ENCODE measurements at places on chromosomes 2 and 18. TPM values are rescaled to one million over a fixed set of nuclear protein-coding genes. Genes with fewer than 3 reads are reported as not detected.

- DNase-seq = peak; percentile 6
These were observed 24.7 kb downstream of the MDH1 start for GRCh38 chr2:63613391-63613901.

DNA sequence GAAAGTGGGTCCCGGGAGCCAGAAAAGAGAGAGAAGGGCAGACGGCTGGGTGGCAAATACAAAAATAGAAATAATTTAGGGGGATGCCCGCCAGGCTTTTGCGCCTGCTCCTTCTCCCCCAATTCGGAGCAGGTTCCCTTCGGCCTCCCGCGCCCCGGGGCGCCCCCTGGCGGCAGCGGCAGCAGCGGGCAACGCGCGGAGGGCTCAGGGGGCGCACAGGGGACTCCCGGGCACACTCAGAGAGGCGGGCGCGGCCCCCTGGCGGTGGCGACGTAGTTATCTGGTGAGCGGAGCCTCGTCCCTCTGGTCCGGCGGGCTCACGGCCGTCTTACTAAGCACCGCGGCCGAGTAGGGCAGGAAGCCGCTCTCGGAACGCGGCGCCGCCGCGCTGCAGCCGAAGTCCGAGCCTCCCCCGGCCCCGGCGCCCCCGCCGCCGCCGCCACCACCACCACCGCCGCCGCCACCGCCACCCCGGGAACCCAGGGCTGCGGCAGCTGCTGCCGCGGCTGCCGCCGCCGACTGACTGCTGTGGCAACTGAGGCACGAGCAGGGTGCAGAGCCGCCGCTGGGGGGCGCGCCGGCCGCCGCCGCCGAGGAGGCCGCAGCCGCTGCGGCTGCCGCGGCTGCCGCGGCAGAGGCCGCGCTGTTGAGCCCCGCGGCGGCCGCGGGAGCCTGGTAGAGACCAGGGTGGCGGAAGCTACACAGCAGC lies 3.8 kb downstream of the EVX2 start:
- peak; percentile 28 for DNase-seq

SERPINB12 gene
- not detected for total RNA-seq

SLC11A1 gene
- 0.43 TPM for total RNA-seq

MFSD6 gene
- 14.7 TPM for total RNA-seq

DNA sequence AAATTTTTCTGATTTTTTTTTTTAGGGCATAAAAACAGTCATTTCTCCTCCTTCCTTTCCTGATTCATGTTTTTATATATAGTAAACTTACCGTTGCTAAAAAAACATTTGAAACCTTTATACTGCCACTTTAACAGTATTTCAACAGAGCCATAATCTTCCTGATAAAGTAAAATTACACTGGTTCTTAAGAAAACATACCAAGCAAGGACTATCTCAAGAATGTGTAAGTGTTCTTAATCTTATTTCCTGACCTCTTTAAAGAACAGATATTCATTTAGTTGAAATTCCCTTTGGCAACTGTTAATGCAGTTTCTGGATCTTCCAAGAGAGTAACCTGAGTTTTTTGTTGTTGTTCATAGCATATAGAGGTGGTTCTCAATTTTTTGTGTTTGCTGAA lies 26.6 kb upstream of the COLEC12 start:
- peak; percentile 26 for DNase-seq

DNA sequence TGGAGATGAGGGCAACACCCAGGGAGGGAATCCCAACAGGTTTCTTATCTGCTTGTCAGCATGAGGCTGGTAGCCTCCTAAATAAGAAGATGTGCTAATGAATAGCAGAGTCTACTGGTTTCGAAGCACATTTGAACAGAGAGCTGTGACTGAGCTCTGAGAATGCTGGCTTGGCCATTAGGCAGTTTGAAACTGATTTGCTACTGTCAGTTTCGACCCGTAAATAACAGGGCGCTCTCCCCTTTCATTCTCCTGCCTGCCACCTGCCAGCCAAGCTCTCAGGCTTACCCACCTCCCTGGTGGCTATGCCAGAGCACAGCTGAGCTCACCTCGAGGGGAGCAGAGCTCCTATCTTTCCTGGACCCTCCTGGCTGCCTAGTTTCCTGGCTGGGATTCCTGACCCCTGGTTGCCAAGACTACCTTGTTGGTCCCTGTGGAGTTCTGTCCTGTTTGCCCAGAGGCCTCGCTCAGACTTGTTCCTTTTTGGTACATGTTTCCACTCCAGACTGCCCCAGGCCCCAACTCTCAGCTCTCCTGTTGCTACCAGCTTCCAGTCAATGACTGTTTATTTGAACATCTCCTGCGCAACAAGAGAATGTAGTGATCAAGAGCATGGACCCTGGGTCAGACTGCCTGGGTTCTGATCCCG lies 102.3 kb upstream of the ALPP start:
- DNase-seq = no peak

GRCh38 chr2:59182249-59182648 lies 941.1 kb upstream of the FANCL start:
- peak; percentile 44 for DNase-seq

GRCh38 chr2:102770506-102770905 lies 8.7 kb downstream of the TMEM182 start:
- no peak for DNase-seq

DNA sequence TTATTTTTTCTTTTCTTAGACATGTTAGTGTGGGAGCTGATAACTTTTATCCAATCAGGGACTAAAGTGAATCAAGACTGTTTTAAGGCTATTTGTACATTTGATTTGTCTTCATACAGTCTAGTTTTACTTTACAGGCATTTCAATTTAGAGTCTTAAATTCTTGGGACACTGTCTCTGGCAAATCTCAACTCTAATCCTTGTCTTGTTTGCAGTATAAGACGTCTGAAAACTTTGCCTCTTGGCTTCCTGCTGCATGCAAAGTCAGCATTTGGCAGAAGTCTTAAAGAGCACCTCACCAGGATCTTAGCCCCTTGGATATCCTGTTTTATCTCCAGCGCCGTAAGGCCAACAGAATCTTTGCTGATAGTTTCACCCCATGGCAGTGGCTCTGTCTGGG lies 30.3 kb downstream of the SPOPL start:
- DNase-seq = peak; percentile 92

AQP12B gene
- not detected for total RNA-seq

- no peak for DNase-seq
These were observed 22.8 kb downstream of the CRACDL start for GRCh38 chr2:98912957-98913915.

MAB21L4 gene
- total RNA-seq = not detected

DNA sequence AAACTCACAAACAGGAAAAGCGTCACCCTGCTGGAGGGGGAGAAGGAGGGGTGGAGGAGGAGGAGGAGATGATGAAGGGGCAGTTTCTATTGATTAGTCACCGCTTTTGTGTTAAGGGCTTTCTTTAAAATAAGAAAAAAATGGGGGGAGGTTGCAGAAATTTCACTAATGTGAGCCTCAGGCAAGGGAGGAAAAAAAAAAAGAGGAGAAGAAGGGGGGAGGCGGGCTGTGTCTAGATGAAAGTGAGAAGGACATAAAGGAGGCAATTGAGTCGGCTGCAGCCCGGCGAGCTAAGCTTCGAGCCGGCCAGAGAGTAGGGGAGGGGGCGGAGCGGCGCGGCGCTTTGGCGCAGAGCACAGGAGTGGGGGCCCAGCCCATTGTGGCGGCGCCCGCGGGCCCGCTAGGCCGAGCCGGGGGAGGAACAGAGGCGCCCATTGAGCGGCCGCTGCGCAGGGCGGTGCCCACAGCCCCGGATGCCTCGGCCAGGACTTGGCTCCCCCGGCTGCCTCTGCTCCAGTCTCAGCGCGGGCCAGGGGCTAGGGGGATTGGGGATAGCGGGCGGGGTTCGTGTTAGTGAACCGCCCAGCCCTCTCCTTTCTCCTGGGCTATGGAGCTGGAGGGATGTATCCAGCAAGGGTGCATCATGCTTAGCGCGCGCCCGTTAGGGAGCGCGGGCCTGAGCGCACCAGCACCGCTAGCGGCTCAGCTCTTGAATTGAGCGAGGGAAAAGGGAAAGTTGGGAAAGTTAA lies 7.9 kb downstream of the PAX3 start:
- DNase-seq = no peak

- no peak for DNase-seq
These were observed 117.1 kb downstream of the CDH2 start for GRCh38 chr18:28059861-28060260.

GRCh38 chr2:223621901-223622300 lies 19.7 kb upstream of the SCG2 start:
- no peak for DNase-seq

GRCh38 chr2:159855143-159855542 lies 57.1 kb upstream of the CD302 start:
- no peak for DNase-seq

DNA sequence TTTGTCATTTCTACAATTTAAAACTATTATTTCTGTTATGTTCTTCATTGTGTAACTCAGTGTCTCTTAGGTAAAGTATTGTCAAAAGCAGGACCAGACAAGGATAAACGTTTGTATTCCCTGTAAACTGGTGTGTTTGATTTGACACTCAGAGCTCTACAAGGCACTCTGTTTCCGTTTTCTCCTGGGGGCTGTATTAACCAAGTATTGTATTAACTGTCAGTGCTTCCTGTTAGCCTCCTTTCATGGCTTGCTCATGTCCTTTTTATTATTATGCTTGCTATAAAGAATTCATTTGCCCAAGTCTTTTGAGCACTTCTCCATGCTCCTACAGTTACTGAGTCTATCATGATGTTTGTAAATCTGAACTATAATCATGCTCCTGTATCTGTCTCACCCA lies 323.7 kb downstream of the LPIN1 start:
- DNase-seq = no peak

DNA sequence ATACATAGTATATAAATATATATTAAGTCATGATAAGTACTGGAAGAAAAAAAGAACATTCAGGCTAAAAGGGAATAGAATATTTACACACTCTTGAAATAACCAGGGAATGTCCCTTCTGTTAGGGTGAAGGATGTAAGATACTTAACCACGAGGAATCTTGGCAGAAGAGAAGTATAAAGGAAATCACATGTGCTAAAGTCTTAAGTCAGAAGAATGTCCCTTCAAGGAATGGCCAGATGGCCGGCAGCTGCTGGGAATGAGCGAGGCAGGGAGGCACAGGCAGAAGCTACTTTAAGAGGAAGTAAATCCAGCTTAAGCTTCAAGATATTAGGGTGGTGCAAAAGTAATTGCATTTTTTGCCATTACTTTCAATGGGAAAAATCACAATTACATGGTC lies 5.5 kb downstream of the CCDC102B start:
- DNase-seq = peak; percentile 98

POMC gene
- 0.32 TPM for total RNA-seq

ZSWIM2 gene
- total RNA-seq = not detected

- peak; percentile 75 for DNase-seq
These were observed 47.8 kb upstream of the RNF103 start for GRCh38 chr2:86671337-86671981.

CXCR1 gene
- not detected for total RNA-seq

GRCh38 chr2:133324150-133324561 lies 244.1 kb downstream of the NCKAP5 start:
- DNase-seq = peak; percentile 74

DNA sequence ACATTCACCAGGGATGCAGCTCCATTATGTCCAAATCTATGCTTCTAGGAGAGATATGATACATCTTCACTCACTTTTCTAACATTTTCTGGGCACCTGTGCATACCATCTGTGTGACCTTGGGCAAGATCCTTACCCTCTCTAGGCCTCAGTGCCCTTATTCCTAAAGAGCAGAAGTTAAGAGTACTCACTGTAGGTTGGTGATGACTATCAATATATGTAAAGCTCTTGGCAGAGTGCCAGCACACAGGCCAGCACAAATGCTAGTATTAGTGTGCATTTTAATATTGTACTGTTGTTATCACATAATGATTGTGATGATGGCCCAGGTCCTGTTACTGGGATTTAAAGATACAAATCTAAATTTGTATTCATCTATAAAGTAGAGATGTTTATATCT lies 199.2 kb downstream of the RAD51AP2 start:
- no peak for DNase-seq

GRCh38 chr18:57122936-57123510 lies 23.9 kb upstream of the BOD1L2 start:
- DNase-seq = no peak

DNA sequence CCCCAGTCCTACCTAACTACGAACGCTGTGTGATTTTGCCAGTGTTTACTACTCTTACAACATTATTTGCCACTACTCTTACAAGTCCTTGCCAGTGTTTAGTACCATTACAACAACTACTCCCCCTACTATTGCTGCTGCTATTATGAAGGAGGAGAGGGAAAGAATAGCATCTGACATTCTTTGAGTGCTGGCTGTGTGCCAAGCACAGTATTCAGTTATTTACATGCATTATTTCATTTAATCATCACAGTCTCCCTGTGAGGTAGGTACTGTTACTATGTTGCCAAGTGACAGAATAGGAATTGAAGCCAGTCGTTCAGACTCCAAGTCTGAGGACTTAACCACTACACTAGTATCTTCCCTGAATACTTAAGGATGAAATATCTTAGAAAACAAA lies 185.9 kb upstream of the FOSL2 start:
- no peak for DNase-seq

DNA sequence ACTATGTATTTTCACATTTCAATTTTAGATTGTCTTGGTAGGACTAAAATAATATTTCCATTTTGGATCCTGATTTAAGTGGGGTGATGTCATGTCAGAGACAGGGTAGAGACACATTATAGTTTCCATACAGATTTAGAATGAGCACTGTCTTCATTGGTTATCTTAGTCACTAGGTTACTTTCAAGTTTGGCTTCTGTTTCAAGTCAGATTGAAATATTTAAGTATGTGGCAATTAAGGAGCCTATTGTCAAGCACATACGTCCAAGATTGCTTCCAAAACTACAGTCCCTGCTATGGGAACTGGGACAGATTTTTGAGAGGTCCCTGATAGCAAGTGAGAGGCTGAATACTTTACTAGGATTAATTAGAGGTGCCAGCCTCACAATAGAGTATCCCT lies 89.2 kb upstream of the FAM117B start:
- no peak for DNase-seq

DNA sequence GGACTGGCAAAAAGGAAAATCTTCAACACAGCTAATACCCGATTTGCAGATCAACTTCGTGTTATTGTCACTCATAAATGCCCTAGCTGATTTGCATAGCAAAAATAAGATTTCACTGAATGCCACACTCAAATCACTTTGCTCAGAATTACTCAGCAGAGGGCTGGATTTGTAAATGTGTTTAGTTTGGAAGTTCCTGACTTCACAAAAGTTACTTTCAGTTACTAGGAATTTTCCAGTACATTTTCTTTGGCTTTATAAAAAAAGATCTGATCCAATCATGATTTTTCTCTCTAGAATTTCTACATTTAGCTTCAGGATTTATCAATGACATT lies 433.3 kb upstream of the ID2 start:
- DNase-seq = no peak

Data from fibroblast of villous mesenchyme (primary cell).